ENCODE measurements at places on chromosomes 5 and 9. TPM values are rescaled to one million over a fixed set of nuclear protein-coding genes. Genes with fewer than 3 reads are reported as not detected.
A peak's percentile ranks its signal among the peaks of the same experiment; 100 is the strongest.

- no peak for DNase-seq
Observed at GRCh38 chr9:115196919-115197318, 79.0 kb upstream of the TNC start.

DNA sequence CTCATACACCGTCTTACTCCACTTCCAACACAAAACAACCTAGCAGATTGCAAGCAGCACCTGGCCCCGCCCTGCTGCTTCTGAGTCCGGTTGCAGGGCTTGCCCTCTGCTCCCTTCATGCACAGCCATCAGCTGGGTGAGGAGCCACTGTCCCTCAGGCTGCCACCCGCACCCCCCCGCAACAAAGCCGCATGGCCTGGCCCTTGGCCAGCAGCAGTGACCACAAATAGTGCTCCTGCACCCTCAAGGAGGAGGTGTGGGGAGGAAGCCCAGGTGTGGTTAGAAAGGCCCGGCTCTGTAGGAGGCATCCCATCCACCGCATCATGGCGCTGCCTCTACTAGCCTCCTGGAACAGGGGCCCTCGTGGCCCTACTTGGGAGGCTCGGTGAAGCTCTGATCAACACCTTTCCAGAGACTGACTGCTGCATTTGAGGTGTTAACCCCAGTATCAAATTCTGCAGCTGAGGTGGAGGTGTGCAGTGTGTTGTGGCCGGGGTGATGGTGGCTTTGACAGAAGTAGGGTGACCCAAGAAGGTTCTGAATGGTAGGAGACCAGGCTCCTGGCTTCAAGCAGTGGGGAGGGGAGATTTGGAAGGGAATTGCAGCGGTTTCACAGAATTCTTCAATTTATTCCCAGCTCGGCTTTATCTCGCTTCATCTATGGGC, 52.7 kb downstream of the WNK2 start:
- DNase-seq = no peak

DNA sequence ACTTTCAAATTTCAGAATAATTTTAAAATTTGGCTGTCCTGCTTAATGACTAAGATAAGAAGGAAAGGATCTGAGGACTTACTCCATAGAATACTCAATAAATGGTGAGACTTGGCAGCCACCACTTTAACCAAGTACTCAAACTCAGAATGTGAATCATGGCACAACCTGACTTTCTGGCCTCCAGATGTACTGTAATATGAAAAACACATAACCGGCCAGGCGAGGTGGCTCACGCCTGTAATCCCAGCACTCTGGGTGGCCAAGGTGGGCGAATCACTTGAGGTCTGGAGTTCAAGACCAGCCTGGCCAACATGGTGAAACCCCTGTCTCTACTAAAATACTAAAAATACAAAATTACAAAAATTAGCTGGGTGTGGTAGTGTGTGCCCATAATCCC, 10.0 kb upstream of the MARCHF6 start:
- no peak for DNase-seq

DNA sequence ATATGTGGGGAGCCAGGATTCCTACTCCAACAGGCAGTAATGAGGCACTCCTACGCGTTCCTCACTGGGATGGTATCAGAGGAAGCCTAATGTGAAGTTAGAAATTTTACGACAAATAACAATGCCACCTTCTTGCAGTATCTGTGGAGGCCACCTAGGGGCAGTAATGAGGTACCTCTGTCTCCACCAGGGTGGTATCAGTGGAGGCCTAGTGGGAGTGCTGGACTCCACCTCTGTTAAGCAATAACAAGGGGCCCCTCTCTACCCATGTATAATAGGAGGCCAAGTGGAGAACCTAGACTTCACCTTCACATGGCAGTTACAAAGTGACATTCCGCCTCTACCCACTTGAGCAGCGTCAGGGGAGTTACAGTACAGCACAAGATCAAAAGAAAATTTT, 147.9 kb downstream of the PLPPR1 start:
- no peak for DNase-seq

GRCh38 chr5:16383544-16384052, 82.0 kb downstream of the ZNF622 start:
- no peak for DNase-seq

GRCh38 chr5:157816682-157817386, 42.1 kb downstream of the CLINT1 start:
- no peak for DNase-seq

DNA sequence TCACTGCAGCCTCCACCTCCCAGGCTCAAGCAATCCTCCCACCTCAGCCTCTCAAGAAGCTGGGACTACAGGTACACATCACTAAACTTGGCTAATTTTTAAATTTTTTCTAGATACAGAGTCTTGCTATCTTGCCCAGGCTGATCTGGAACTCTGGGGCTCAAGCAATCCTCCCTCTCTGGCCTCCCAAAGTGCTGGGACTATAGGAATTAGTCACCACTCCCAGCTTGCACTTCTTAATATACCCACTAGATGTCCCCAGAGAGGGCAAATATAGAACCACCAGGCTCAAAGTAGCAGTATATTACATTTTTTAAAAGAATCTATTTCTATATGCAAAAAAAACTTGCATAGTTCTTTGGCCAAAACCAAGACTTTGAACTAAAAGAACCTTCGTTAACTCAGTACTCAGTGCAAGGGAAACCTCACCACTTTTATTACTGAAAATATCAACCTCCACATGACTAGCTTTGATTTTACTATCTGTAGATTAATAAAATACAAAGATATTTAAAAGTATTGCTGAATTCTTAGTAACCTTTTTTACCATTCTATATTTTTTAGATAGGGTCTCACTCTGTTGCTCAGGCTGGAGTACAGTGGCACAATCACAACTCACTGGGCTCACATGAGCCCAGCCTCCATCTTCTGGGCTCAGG, 25.8 kb upstream of the HSD17B3 start:
- DNase-seq = peak; percentile 58

GRCh38 chr5:14309199-14309598, 166.1 kb downstream of the TRIO start:
- no peak for DNase-seq

DNA sequence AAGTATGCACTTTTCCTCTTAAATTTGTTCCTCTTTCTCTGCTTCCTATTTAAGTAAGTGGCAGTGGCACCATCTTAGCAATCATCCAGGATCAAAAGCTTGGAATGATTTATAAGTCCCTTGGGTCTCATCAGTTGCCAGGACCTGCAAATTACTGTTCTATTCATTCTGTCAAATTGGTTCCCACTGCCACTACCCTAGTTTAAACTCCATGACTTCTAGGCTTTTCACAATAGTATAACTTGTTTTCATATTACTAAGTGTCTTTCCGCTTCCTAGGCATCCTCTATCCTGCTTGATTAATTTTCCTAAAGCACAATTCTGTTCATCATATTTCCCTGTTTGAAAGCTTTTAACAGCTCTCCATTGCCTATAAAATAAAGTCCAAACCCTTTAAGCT, 363.9 kb upstream of the MEF2C start:
- DNase-seq = no peak

The SPATA31C1 gene
- not detected for polyA plus RNA-seq

The PPP3R2 gene
- not detected for polyA plus RNA-seq

The IRX2 gene
- 0.10 TPM for polyA plus RNA-seq

DNA sequence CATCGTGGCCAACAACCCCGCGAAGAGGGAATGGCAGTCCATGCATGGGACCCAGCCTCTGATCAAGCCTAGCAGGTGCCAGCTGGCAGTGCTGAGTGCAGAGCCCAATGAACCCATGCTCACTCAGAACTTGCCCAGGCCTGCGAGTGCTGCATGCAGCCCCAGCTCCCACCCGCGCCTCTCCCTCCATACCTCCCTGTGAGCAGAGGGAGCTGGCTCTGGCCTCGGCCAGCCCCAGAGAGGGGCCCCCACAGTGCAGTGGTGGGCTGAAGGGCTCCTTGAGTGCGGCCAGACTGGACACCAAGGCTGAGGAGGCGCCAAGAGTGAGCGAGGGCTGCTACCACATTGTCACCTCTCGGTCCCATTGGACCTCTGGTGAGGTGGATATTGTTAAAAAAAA, 32.6 kb upstream of the NPR3 start:
- no peak for DNase-seq

The LURAP1L gene
- polyA plus RNA-seq = 13.4 TPM

- DNase-seq = no peak
Observed at GRCh38 chr5:170527991-170528390, 24.2 kb downstream of the KCNIP1 start.

The UCK1 gene
- 19.4 TPM for polyA plus RNA-seq

DNA sequence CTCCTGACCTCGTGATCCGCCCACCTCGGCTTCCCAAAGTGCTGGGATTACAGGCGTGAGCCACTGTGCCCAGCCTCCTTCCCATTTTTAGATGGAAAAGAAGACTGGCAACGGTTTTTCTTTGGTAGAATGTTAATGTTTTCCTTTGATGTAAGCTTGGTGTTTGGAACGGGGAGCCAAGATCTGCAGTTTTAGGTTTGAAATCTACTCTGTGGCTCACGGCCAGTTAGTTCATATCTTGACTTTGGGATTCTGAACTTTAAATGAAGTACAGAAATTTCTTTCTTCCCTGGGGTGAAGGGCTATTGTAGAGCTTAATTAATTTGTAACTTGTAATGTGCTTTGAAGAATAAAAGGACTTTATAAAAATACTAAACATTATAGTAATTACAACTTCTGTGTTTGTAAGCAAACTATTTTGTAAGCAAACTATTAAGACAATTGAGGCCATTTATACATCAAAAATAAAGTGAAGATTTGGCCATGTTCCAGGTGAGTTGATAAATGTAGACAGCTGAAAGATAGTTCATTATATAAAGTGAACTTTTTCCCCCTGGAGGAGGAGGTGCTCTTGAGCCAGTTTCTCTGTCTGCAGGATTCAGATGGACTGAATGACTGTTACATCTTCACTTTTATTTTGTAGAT, 117.1 kb upstream of the TUT7 start:
- DNase-seq = no peak

GRCh38 chr9:27157097-27157496, 48.1 kb downstream of the TEK start:
- DNase-seq = no peak

DNA sequence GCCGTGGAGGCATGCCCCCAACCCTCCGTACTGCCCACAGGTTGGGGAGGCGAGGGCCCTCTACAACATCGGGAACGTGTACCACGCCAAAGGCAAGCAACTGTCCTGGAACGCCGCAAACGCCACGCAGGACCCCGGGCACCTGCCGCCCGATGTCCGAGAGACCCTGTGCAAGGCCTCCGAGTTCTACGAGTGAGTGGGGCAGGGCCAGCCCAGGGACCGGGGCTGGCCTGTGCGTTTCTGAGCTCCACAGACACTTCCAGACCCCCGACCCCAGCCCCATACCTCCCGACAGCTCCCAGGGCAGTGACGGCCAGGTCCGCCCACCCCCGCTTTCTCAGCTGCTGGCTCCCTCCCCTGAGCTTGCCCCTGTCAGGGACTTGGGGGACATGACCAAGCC, 9.5 kb downstream of the GPSM1 start:
- DNase-seq = no peak

DNA sequence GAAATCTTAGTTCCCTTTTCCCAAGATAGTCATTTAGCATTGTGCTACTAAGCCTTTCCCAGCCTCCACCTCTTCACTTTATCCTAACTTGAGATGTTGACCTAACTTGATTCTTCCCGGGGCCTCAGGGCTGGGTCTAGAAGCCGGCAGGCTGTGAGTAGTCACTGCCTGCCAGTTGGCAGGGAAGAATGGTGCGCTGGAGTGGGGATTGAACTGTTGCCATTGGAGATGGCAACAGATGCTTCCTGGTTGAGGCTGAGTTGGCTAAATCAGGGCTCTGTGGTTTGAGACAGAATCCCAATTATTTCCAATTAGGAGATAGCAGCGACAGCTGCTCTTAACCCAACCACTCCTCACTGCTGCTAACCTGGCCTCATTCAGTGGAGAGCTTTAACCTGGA, 343.1 kb downstream of the BRINP1 start:
- DNase-seq = no peak

DNA sequence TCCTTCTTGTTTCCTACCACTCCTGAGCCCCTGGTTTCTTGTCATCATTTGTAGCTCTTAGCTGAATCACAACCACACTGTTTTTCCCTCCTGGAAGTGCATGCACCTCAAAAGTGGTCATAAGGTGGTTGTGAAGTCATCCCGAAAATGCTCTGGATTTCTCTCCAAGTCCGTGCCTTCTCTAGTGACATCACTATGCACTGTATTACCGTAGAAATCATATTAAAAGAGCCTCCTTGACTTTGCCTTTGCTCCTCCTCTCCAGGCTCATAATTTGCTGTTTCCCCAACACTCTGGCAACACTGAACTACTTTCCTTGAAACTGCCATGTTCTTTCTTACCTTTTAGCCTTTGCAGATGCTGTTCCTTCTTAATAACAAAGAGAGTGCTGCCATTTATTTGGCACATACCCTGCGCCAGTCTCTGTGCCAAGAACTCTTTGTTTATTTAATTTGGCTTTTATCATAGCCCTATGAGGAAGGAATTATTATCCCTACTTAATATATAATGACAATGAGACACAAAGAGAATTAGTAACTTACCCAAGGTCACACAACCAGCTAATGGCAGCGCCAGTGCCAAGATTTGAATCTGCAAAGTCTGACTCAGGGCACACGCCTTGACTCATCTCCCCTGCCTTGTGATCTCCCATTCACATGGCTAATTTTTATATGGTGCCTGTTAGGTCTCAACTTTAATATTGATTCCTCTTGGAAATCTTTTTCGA, 115.4 kb downstream of the KIF4B start:
- DNase-seq = no peak

DNA sequence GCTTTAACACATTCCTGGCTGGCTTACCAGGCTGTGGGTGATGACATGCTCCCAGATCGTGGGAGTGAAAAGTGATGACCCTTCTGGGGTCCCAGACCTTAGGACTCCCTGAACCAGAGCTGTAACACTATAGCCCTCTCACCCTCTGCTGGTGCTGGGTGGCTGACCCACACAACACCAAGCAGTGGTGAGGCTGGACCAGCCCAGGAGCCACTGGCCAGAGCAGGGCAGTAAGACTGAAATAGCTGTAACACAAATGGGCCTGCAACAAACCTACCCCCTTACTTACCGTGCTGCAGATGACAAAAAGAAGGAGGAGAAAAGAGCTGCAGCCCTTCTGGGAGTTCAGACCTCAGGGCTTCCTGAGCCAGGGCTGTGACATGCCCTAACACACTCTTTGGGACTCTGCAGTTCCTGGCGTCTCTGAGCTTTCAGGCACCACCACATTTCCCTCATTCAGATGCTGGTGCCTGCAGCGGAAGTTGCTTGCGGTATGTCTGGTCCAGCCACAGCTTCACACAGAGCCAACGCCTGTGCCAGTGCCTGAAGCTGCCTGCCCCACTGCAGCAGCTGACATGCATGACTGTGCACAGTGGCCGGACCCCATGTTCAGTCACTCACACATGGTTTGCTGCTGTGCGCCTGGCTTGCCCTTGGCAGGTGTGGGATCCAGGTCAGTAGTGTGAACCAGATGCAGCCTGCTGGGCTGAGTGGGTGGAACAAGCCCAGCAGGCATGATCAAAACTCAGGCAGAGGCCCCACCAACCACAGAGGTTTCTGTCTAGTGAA, 1247.4 kb downstream of the EFNA5 start:
- DNase-seq = no peak

- peak; percentile 12 for DNase-seq
Observed at GRCh38 chr5:51829691-51830090, 446.4 kb downstream of the ISL1 start.

GRCh38 chr9:136529516-136530460, 16.1 kb downstream of the NOTCH1 start:
- DNase-seq = peak; percentile 61

All from muscle of back (tissue), 13 donors.